Right hindlimb (tissue), 1 donor: ENCODE measurements at places on chromosomes 2 and 18.

GRCh38 chr2:234100686-234101085 lies 50.2 kb downstream of the SPP2 start:
- DNase-seq = no peak

DNA sequence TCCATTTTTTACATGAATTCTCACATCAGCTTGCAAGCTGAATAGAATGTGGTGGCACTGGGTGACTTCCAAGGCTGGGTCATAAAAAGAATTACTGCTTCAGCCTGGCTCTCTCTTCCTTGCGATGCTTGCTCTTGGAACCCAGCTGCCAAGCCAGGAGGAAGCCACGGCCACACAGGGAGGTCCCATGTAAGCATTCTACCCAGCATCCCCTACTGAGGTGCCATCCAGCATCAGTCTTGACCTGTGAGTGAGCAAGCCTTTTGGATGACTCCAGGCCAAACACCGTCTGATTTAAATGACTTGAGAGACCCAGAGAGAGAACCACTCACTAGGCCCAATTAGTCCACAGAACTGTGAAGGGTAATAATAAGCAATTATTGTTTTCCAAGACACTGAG lies 750.3 kb upstream of the RAB6C start:
- DNase-seq = no peak

GRCh38 chr18:62637807-62638687 lies 77.3 kb upstream of the PHLPP1 start:
- no peak for DNase-seq

DNA sequence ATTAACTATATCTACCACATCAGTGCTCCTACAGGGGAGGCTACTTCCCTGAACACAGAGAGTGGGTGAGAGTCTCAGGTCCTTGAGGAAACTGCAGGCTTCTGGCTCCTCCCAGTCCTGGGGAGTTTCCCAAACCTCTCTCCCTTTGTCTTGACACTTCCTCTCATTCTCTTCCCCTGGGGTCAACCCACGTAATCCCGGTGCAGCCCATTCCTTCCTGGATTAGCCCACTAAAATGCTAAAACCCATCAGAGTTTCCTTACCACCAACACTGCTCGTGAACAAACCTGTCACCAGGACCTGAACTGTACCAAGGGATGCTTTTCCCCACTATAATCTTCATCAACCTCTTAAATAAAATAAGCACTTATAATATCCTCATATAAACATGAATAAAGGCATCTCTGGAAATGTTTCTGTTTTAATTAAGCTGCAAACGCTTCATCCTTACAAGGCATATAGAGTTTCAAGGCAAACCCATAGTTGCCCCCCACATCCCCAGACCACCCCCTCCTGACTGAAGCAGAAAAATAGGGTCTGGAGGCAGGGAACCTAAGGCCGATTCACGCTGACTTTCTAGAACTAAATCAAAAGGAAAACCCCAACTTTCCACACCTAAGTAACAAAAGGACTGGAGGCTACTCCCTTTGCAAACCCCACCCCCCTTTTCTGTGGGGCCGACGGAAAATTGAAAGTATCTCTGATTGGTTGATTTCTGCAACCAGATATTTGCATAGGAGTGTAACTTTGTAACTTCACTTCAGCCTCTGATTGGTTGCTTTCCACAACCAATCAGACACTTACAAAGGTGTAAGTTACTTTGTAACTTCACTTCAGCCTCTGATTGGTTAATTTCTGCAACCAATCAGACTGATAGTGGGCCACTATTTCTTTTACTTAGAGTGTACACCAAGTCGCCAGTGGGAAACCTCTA lies 19.0 kb downstream of the TMSB10 start:
- DNase-seq = no peak

DNA sequence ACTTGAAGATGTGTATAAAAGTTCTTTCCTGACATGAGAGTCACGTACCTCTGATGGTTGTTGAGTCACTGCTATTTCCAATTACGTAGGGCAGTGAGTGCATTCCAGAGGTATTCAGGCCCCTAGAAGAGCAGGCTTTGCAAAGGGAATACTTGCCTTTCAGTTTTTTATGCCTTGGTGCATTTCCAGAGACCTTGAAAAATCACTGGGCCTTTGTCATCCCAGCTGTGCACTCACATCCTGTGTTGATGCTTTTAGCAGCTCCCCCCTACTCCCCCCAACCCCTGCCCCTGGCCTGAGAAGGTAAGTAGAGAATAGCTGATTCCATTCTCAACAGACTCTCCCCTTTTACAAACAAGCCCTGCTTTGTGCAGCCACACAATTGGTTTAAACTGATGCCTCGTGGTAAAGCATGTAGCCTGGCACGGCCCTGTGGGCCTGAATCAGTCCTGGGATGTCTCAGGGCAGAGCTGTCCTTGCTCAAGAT lies 174.2 kb downstream of the PRPF40A start:
- peak; percentile 69 for DNase-seq

DNA sequence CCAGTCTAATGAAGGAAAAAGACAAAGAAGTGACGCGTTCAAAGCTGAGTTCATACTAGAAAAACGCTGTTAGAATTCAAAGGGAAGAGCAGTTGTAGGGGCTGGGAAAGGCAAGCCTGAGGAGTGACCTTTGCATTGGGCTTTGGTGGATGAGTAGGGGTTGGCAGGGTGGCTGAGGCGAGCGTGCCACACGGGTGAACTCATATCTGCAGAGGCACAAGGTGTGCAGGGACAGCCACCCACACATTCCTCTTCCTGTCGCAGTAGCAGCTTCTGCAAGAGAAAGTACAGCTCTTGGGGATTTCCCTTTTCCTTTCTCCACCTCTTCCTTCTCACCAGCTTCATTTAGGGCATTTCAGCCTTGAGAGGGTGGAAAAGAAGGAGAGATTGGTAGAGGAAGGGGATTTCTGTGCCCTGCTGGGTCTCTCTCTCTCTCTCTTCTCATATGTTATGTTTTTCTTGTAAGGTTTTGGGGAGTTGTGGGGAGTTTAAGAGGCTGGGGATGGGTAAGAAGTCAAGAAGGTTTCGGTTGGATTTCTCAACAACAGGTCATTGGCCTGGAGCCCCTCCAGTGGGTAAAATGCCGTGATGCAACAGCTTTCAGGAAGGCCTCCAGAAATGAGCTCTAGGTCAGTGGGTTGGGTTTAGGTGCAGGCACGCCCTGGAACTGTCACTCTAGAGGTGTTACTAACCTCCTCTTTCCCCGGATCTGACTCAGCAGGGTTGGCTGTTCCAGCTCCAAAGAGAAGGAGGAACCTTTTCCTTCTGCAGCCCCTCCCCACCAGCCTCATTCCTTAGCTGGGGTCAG lies 40.1 kb downstream of the ODC1 start:
- no peak for DNase-seq

DNA sequence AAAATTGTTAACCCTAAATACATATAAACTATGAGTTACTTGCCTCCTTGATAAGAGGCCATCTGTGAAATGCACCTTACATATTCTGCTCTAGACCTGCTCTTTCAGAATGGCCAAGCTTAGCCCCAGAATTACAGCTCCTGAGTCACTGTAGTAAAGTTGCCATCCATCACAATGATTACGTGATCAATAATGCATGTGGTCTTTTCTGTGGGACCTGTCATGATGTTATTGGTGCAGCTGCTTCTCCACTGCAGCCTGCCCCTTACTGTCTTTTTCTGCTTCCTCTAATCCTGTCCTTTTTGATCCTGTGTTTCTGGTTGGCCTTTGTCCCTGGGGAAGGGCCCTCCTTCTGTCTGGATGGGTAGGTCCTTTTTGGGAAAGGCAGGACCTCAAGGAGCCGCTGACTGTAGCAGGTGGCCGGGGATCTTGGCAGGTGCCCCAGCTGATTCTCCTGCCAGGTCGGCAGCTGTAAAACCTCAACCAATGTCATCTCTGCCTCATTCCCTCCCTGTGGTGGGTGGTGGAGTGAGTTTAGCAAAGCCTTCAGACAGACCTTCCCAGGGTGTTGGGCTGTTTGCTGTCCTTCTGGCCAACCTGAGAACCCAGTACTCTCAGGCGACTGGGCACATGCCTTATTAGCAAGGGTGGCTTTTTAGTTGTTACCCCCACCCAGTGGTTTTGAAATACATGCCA lies 126.2 kb upstream of the EML6 start:
- DNase-seq = peak; percentile 55

DNA sequence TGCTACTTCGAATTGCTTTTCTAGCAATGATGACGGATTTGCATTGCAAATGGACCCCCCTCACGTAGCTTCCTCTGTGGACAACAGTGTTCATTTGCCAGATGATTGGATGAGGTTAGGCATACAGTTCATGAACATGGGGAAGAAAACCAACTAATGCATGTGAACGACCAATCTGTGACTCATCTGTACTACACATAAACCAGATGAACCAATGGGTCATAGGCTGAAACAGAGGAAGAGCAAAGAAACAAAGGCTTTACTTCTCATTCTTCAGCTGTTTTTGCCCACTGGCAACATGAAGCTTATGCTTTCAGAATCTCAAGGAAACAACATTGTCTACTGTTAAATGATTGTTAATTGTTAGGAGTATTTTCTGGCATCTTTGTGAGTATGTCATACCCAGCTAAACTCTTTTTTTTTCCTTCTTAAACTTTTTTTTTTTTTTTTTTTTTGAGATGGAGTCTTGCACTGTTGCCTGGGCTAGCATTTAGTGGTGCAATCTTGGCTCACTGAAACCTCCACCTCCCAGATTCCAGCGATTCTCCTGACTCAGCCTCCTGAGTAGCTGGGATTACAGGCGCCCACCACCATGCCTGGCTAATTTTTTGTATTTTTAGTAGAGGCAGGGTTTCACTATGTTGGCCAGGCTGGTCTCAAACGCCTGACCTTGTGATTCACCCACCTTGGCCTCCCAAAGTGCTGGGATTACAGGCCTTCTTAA lies 35.5 kb downstream of the EFEMP1 start:
- DNase-seq = no peak

- no peak for DNase-seq
Observed at GRCh38 chr2:24707143-24707542, 86.0 kb downstream of the PTRHD1 start.

GRCh38 chr2:222485367-222486211 lies 61.2 kb downstream of the SGPP2 start:
- DNase-seq = no peak

- no peak for DNase-seq
Observed at GRCh38 chr2:192783643-192784042, 588.9 kb upstream of the TMEFF2 start.

- DNase-seq = no peak
Observed at GRCh38 chr2:231394211-231395141, 1.0 kb upstream of the B3GNT7 start.

DNA sequence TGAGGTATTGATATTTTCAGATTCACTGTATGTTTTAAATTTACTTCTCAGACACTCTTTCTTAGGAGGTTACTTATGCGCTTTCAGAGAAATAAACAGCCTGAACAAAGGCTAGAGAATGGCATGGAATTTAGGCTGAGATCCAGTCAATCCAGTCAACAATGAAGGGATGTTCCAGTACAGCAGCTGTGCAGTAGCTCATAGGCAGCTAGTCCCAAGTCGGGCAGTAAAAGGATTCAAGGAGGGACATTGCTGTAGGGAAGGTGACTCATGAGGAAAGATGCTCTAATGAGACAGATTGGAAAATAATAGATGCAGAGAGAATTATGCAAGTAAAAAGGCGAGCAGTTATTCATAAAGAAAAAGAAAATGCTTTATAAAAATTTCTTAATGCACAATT lies 397.9 kb upstream of the RGPD4 start:
- DNase-seq = no peak

GRCh38 chr18:34993289-34993688 lies 47.9 kb upstream of the MAPRE2 start:
- no peak for DNase-seq

DNA sequence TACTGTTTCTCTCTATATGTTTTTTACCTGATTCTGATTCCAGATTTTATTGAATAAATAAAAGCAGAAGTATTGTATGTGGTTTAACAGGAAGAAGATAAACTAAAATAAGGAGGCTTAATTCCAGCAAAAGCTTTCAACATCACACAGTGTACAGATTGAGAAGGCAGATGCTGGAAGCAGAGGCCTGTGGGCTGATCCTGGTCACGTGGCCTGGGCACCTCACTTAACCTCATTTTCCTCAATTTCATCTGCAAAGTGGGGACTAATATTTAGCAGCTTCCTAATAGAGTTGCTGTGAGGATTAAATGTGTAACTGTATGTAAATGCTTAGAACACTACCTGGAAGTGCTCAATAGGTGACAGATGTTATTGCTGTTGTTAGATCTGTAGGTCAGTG lies 58.0 kb downstream of the CDCA7 start:
- no peak for DNase-seq

DNA sequence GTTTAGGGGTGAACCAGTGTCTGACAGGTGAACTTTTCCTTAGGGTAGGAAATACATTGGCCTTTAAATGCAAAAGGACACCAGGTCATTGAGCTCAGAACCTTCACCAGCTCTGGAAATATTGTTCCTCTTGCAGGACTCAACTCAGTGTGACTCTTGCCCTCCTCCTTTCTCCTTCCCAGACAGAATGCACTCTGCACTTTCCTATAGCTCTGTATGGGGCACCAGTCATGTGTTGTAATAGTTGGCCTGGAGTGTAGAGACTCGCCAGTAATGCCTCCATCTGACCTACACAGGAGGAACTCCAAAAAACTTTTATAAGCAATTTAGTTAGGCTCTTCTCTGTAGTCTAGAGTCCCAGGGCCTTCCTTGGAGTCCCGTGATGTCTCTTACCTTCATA lies 248.5 kb upstream of the EPAS1 start:
- DNase-seq = no peak

DNA sequence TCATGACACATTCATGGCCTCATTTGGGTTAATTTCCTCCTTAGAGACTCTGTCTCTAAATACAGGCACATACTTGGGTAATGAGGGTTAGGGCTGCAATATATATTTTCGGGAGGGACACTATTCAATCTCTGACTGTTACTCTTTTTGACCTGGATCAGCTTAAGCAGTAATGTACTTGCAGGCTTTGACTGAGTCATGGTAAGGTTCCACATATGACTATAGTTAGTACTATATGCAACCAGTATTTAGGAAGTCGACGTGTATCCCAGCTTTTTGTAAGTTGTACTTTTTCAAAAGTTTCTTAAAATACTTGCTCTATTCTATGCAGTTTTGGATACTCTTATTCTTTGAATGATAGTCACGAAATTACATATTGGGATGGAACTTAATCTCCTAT lies 37.2 kb upstream of the CDH19 start:
- no peak for DNase-seq

DNA sequence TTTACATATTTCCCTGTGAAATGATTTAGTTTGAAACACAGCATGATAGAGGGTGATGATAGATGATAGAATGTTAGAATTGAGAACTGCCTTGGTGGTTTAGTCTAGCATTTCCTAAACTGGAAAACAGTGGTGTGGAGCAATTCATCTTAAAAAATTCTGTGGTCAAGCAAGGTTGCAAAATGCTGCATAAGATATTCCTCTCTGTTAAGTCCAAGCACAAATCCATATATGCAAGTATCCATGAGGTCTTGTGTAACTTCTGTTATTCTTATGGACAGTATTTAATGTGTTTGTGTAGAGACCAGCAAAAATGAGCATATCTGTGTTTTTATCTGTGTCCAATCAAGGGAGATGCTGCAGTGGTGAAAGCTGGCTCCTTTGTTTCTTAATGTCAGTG lies 30.0 kb downstream of the CPS1 start:
- DNase-seq = no peak

- no peak for DNase-seq
Observed at GRCh38 chr2:105324732-105325131, 4.8 kb downstream of the TGFBRAP1 start.

GRCh38 chr2:80190166-80190565 lies 114.4 kb downstream of the LRRTM1 start:
- no peak for DNase-seq

- DNase-seq = no peak
Observed at GRCh38 chr2:233990261-233990798, 60.2 kb upstream of the SPP2 start.

- DNase-seq = no peak
Observed at GRCh38 chr2:120294008-120294340, 41.3 kb downstream of the RALB start.

GRCh38 chr2:141805302-141805701 lies 325.5 kb downstream of the LRP1B start:
- no peak for DNase-seq
